ENCODE measurements at places on chromosomes 11 and 22.

GRCh38 chr11:119506436-119506835 is 83.5 kb upstream of the THY1 start:
- DNase-seq, result no peak

DNA sequence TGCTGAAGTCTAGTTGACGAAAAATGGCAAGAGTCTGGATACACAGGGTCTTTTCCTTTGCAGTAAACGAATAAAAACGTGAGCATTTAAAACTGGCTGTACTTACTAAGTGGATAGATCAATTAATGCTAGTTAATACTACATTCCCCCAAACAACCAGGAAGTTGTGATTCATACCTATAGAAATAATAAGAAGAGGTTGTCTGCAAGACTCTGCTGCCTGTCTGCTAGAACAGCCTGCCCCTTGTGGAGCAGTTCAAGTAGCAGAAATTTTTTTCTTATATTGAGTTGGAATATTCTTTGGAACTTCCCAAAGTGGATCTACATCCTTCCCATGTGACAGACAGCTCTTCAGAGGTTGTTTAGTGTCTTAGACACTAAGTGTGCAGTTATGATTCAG is 86.8 kb downstream of the TEAD1 start:
- no peak for DNase-seq

- no peak for DNase-seq
Observed at GRCh38 chr22:41920271-41920976, 5.5 kb upstream of the SHISA8 start.

- DNase-seq, result no peak
Observed at GRCh38 chr11:113401718-113402117, 14.1 kb downstream of the ANKK1 start.

- no peak for DNase-seq
Observed at GRCh38 chr22:35742342-35743100, 24.8 kb downstream of the APOL5 start.

Data from stimulated activated CD8-positive, alpha-beta memory T cell treated with anti-CD3 and anti-CD28 coated beads, Interleukin-4, amount 100 ng/mL, for 48 hours (primary cell).